Fibroblast of lung (primary cell): ENCODE measurements at places on chromosomes 12 and 14.

GRCh38 chr14:75333606-75334548 lies 55.2 kb downstream of the FOS start:
- DNase-seq = no peak

- DNase-seq = no peak
Measured at GRCh38 chr12:38516418-38516817, 199.8 kb downstream of the ALG10B start.

DNA sequence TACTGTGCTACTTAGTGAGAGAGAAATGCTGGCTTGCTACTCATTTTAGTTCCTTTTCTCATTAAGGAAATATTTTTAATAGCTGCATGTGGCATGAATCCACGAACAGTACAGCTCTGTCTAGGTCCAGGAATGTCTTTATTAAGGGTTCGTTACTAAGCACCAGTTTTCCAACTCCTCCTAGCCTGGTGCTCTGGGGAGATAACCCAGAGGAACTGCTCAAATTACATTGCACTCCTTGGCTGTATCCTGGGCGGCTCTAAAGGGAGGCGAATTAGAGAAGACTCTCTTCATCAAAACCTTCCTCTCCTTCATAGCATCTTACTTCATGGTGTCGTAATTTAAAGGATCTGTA lies 101.3 kb downstream of the PPM1A start:
- no peak for DNase-seq

GRCh38 chr12:104680491-104680890 lies 223.7 kb downstream of the CHST11 start:
- no peak for DNase-seq

- no peak for DNase-seq
Measured at GRCh38 chr14:91261115-91261514, 16.6 kb upstream of the GPR68 start.

DNA sequence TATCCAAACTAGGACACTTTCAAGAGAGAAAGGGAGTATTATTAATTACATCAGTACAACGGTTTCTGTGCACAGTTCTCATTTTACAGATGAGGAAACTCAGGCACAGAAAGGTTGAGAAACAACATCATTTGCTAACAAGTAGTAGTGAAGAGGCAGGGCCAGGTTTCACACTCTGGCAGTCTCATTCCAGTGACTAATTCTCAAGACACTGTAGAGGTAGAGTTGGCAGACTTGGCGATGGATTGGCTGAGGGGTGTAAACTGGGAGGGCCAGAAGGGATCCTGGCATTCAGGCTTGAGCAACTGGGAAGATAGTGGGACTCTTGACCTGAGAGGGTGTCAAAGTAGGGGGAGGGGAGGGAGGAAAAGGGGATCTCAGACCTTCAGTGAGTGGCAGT lies 73.8 kb upstream of the BDKRB2 start:
- peak; percentile 64 for DNase-seq

- DNase-seq = peak; percentile 18
Measured at GRCh38 chr14:89443042-89443629, 26.1 kb upstream of the FOXN3 start.

DNA sequence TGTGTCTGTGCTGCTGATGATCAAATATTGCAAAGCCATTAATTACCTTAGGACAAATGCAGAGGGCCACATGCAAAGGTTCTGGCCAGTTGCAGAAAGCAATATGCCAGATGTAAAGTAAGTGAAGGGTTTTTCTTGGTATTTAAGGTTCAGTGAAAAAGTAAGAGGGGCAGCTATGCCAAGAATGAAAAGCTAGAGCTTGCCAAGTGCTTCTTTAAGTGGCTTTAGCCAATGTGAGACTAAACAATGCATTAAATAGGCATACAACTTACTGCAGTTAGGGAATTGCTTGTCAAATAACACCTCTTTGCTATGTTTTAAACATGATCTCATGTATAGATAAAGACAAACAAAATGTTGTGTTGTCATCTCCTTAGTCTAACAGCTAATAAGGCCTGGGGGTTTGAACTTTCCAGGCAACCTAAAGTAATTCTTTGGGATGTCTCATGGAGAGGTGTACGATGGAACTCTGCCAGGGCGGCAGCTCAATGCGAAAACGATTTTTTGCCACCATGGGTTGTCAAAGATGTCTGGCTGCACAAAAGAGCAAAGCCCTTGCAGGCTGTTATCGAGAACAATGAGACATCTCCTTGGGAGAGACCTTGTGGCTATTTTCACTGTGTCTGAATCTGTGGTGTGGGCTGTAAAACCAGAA lies 12.0 kb downstream of the IGF1 start:
- peak; percentile 51 for DNase-seq

DNA sequence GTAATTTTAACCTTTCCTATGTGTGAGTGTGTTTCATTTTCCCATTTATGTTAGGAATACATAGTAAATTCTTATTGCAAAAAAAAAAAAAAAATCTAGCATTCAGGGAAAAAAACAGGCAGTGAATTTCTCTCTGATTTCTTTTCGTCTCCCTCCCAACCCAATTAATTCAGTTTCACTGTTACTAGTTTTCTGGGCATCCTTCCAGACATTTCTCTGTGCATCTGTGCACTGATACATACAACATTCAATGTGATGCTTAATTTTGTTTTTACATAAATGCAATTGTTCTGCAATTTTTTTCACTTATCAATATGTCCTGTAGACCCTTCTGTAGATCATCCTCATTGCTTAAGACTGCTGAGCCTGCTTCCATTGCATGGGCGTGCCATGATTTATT lies 694.3 kb upstream of the TBX3 start:
- DNase-seq = peak; percentile 36

DNA sequence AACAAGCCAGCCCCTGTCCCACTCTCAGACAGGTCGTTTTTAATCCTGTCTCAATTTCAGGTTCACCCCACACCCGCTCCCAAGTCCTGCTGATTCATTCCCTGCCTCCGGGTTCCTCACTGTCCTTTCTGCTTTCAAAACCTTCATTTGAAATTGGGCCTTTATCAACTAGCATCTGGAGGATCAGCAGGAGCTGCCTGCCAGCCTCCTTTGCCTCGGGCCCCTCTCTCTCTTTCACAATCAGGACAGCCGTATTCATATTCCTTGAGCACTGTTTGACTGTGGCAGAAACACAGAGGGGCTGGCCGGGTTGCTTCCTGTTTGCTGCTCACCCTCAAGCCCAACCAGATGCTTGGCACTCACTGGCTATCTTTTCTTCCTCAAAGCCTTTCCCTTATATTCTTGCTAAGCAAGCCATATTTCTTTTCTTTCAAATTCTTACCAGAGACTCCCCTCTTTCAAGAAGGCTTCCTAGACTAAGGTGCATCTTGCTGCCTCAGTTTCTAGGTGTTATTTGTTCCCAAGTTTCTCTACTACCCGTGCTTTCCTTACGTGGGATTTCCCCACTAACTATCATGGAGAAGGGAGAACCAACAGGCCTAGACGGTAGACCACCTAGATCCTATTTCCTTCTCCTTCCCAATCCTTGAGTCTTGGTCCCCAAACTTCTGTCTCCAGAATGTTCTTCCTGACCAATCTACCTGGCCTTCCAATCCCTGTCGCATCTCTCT lies 3.0 kb downstream of the GALNT6 start:
- peak; percentile 50 for DNase-seq

DNA sequence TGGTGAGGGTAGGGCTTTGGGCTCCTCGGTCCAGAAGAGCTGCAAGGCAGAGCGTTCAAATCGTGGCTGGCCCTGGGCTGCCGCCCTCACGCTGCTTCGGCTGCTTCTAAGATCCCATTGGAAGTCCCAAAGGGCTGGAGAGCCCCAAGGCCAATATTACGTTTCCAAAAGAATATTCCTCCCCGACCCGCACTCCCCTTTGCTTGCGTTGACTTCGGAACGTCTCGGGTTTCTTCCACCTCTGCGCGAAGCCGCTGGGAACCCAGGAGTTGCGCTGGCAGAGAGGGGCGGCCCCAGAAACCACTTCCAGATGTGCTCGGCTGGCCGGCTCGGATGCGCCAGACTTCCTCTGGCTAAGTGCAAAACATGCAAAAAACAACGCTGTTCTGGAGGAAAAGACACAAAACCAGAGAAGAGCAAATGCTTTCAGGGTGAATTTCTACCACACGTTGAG lies at the start of gene GLT8D2:
Gene GLT8D2 (minus strand): TSS at position 285 of the 454 bp plus-strand sequence. CDS start 30,539 bp downstream, outside the sequence.
- peak; percentile 83 for DNase-seq

- DNase-seq = no peak
Measured at GRCh38 chr12:102951841-102952240, 5.6 kb upstream of the ASCL1 start.

DNA sequence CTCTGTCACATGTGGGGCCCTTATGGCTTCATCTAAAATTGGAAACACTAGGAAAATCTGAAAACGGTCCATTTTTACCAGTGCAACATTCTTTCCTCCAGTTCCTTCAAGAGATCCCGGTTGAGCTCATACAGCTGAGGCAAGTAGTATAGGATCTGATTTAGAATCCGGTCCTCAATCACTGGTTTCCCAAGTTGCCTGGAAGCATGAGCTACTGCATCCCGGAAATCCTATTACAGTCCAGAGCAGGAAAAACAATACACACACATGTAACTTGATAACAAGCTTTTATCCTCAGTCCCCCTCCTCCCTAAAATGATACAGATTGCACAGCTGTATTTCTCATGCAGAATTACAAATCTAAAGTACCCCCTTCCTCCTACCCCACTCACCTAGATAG lies 67.9 kb upstream of the NR2C1 start:
- no peak for DNase-seq

DNA sequence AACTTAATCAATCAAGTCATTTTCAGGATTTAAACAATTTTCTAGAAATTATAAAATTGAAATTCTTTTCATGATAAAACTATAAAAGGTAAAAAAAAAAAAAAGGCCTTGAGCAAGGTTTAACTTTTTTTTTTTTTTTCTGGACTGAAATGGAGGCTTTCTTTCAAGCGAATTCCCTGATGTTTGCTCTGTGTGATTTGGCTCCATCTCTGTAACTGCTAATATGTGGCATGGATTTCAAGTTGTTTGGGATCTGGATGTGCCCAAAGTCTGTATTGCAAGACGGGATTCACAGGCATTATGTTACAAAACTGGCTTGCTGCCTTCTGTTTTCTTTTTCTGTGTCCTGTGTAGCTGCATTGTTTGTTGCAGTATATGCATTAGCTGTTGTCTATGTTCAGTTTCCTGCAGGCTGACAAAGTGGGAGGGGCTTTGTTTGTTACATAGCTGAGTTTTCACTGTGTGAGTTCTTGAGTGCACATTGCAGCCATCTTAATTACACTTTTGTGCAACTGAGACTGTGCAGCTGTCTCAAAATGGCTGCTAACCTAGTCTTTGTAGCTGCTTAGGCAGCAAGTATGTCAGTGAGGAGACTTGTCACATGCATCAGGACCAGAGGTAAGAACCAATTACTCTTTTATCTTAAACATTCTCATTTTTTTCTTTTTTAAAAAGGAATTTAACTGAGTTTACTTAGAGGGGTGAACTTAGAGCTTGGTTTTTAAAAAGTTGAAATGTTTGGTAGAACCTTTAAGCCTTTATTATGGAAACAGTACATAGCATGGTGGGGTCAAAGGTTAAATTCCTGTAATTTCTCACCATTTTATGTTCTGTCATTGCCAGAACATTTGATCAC lies 19.5 kb downstream of the ATF7IP start:
- DNase-seq = peak; percentile 97
